ENCODE measurements at places on chromosomes 6 and 20.

- no peak for DNase-seq
These were observed 9.0 kb downstream of the SFT2D1 start for GRCh38 chr6:166333172-166333995.

- no peak for DNase-seq
These were observed 146.1 kb downstream of the EDN1 start for GRCh38 chr6:12436224-12436623.

DNA sequence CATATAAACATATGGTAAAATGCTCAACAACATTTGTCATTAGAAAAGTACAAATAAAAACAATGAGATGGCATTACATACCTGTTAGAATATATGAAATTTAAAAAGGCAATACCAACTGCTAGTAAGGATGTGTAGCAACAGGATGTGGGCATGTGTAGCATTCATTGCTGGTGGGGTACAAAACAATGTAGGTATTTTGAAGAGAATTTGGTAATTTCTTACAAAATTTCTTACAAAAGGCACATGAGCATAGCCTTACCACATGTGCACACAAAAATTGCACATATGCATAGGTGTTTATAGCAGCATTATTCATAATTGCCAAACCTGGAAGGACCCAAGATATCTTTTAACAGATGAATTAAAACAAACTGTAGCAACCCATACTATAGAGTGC, 1355.1 kb upstream of the CITED2 start:
- no peak for DNase-seq

GRCh38 chr6:140660295-140660694, 1285.8 kb upstream of the CITED2 start:
- DNase-seq: no peak

- DNase-seq: no peak
These were observed 338.3 kb upstream of the NT5E start for GRCh38 chr6:85111481-85112011.

DNA sequence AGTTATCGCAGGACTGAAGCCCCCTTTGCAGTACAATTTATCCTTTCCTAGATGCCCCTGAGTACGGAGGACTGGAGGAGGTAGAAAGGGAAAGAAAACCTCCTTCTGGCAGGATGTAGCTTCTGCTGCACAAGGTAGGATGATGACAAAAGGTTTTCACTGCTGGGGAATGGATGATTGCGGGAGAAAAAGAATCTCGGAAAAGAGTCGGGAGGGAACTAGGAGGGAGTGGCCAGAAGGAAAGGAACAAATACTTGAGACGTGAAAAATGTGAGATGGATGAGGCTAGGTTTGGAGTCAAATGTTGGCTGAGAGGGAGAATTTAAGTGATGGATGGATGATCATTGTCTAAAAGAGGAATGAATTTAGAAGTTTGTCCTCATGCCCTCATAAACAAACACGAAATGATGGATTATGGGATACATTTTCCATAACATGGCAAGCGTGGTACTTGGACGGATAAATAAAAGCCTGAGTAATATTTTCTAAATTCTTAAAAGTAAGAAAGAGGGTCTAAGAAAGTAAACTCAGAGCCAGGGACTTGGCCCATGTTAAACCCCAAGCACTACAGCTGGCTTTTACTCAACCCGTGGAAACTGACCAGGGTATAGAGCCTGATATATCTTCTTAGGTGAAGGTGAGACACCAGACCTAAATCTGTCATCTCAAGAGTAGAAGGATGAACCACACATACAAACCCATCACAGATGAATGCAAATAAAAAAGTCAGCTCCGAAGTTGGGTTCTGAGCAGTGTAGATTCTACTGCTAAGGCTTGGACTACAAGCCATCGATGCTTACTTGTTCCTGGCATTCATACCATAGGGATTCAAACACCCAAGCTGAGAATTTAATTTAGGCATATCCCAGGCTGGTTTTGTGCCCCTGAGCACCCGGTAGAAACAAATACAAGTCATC, 72.4 kb downstream of the HFE start:
- no peak for DNase-seq

DNA sequence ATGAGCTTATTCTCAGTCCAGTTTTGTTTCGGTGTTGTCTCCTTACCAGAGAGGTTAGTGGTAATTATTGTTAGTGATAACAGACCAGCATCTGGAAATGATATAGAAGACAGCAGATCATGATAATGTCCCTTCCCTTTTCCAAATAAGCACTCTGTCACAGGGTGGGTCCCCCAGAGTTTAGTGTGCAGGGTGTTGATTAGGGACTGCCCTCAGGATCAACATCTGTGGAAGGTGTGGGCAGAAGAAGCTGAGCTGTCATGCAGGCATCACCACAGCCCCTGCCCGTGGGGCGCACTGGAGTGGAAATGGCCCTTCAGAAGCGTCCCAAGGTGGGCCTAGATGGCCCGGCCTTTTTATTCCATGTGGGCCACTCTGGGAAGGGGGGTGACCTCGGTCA, 67.6 kb upstream of the DTNBP1 start:
- DNase-seq: no peak

DNA sequence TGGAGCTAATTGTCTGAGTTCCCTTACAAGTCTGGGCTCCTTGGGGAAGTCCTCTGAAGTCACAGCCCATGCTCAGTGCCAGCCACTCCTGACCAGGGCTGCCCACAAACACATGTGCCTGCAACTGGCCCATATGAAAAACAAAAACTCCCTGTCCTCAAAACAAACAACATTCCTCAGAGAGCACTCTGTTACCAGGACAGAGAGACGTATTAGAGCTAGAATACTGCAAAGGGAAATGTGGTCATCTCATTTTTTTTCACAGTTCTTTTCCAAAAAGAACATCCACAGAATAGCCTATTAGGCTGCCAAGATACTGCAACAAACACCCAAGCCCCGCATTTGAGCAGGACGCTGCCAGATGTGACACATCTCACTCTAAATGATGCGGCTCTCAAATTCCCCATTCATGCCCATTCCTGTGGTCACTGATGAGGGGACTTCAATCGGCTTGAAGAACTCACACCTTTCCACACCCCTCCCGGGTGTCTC, 71.1 kb downstream of the SLC22A23 start:
- DNase-seq: peak; percentile 97

DNA sequence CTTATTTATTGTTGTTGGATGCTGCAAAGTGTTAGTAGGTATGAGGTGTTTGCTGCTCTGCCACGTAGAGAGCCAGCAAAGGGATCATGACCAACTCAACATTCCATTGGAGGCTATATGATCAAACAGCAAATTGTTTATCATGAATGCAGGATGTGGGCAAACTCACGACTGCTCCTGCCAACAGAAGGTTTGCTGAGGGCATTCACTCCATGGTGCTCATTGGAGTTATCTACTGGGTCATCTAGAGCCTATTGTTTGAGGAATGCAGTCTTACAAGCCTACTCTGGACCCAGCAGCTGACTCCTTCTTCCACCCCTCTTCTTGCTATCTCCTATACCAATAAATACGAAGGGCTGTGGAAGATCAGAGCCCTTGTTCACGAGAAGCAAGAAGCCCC, 12.1 kb downstream of the MICB start:
- DNase-seq: no peak

DNA sequence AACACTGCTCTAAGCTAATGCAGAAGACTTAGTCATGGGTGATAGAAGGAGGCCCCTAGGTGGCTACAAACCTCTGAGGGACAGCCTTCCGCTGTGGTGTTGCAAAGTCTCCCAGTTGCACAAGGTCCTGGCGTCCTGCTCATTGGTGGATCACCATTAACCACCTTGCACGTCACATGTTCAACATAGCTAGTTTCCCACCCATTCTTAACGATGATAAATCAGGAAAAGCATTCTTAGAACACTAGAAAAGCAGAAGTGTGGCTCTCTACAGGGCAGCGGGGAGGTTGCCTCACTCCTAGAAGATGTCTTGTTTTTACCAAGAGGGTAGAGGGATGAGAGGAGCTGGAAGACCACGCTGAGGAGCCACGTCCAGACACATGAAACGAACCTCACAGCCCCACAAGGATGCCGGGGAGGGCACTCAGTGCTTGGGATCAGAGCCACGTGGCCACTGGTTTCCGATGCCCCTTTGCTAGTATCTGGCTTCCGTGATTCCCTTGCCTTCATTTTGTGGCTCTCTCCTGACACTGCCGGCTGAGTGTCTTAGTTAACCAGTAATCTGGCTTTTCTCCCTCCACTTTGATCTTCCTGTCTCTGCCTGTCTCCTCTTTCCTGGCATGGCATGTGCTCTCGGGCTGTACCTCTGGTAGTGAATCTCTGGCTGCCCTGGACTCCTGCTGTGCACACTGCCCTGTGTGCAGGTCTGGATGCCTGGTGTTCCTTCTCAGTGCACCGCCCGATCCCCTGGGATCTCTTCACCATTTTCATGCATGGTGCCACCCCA, 91.4 kb upstream of the NEDD9 start:
- DNase-seq: no peak

GRCh38 chr6:8658416-8658815, 223.1 kb upstream of the SLC35B3 start:
- no peak for DNase-seq

DNA sequence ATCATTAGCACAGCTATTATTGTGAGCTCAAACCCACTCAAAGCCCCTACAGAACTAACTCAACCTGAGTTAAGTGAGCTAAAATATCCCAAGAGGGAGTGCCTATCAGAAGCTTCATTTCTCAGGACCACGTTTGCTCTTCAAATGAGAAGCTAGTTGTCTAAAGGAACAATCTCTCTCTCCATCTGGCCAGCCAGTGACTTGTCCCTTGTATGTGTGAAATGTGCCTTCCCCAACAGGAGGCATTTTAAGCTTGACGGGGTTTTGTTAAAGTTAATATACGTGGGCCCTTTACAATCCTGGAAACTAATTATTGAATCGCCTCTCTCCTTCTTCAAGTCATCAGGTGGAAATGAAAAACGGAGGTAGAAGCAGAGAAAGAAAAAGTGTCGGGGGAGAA, 62.0 kb downstream of the TRERF1 start:
- no peak for DNase-seq

- peak; percentile 67 for DNase-seq
These were observed 44.2 kb upstream of the SUPT3H start for GRCh38 chr6:45421709-45422502.

- DNase-seq: no peak
These were observed 89.7 kb downstream of the KCNB1 start for GRCh38 chr20:49392745-49393144.

GRCh38 chr6:25519856-25520255, 132.2 kb upstream of the SCGN start:
- DNase-seq: no peak

GRCh38 chr20:4947817-4948559, 53.3 kb downstream of the SLC23A2 start:
- DNase-seq: no peak

DNA sequence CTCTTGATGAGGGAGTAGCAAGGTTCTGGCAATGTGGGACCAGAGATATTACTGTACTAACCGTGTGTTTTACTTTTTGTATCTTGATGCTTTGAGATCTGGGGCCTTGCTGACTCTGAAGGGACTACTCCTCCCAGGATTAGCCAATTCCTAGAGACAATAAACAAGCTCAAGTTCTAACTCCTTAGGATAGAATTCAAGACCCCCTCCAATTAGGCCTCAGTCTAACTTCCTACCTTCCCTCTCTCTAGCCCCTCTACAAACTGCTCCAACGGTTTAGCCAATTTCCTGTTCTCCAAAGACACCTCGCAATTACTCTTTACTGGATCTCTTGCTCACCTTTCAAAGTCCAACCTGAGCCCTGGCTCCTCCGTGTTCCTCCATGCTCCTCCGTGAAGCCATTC, 158.7 kb upstream of the JARID2 start:
- no peak for DNase-seq

DNA sequence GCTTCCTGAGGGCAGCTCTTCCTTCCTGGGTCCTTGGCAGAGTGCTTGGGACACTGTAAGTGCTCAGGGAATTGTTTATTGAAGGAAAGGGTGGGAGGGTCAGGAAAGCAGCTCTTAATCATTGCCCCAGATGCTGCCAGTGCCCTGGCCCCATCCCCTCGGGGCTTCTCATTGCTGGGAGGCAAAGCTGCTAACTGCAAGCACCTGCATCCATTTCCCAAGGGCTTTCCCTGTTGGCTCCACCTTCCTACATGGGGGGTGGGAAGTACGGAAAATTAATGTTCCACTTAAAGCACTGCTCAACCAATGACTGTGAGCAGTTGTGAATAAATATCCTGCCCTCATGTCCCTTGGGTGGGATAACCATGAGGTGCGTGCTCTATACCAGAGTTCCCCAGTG, 56.4 kb downstream of the NDUFAF5 start:
- DNase-seq: no peak

GRCh38 chr20:36132802-36133211, 21.7 kb upstream of the EPB41L1 start:
- no peak for DNase-seq

Data from hippocampal formation (tissue), 2 donors.